ENCODE measurements at places on chromosomes 11 and 22. TPM values are rescaled to one million over a fixed set of nuclear protein-coding genes. Genes with fewer than 3 reads are reported as not detected.

DNA sequence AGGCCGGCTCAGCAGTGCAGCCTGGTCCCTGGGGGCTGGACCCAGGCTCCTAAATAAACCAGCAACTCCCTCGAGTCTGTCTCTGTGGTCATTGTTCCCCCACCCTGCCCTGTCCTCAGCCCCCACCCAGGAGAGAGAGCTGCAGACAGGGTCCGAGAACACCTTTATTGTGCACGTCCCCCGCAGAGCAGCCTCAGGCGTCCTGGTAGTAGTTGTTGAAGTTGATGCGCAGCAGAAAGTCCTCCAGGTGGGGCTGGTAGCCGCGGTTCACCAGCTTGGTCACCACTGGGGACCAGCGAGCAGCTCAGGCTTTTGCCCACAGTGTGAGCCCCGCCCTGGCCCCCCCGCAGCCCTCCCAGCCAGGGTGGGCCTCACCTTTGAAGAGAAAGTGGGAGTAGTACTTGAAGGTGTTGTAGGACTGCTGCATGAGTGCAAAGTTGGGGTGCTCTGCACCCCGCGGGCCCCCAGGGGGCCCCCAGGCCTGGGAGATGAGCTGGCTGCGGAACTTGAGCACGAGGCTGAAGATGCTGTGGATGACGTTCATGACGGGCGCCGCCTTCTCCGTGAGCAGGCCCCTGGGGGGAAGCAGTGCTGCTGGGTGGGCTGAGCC, 16.8 kb downstream of the SELENOO start:
- no peak overlapping the region for H3K27ac ChIP-seq
- no peak overlapping the region for H3K4me3 ChIP-seq
- DNase-seq, result no peak
- no peaks in the 10 kb centered on the region for H3K36me3 ChIP-seq

DNA sequence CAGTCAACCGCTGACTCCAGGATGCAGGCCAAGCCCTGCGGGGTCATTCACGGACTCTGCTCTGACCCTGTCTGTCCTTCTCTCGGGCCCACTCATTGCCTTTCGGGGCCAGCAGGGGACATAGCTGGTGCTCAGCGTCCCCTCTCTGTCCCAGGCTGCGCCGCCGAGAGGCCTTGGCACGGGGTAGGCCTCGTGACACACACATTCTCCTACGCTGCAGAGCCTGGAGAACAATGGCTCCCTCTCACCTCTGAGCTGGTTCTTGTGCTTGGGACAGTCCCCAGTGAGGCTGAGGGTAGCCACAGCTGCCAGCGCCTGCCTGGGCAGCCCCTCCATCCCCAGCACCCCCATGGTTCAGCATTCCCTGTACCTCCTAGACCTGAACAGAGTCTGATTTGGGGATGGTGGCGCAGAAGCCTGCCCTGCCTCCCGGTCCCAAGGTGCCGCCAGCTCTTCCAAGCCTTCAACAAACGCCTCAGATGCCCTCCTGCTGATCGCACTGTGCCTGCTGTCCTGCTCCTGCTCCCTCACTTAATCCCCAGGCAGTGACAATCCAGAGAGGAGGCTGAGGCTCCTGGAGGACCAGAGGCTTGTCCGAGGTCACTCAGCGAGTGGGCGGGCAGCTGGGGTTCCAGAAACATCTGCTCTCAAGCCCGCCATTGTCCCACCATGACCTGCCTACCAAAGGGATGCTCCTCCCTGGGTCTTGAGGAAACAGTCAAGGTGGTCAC, 30.4 kb downstream of the DUSP8 start:
- no peaks in the 10 kb centered on the region for H3K4me1 ChIP-seq
- no peak for DNase-seq
- no peaks in the 10 kb centered on the region for H3K36me3 ChIP-seq
- no peak overlapping the region for H3K4me3 ChIP-seq
- no peaks in the 10 kb centered on the region for H3K27me3 ChIP-seq

GRCh38 chr11:92789761-92790160, 179.7 kb upstream of the MTNR1B start:
- H3K27me3 ChIP-seq, result no peaks in the 10 kb centered on the region
- no peak for DNase-seq
- no peak overlapping the region for H3K4me3 ChIP-seq
- H3K4me1 ChIP-seq, result no peaks in the 10 kb centered on the region

DNA sequence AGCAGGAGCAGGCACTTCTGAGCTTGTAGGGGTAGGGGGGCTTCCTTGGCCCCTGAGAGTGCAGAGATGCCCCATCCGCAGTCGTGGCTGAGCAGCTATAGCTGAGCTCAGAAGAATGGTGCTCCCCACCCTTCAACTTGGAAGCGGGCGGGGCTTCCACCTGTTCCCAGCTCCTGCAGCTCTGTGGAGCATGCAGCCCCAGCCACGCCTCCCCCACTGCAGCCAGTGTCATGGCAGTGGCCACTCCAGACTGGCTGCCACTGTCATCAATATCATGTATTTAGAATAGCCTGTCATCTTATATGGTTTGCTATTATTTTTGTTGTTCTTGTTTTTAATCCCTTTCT, 213.1 kb downstream of the LRRC4C start:
- no peak overlapping the region for H3K4me3 ChIP-seq
- H3K27ac ChIP-seq, result no peak overlapping the region
- H3K27me3 ChIP-seq, result no peaks in the 10 kb centered on the region
- H3K4me1 ChIP-seq, result no peaks in the 10 kb centered on the region

USH1C gene
- 0.80 TPM for total RNA-seq

MS4A7 gene
- total RNA-seq, result 13.0 TPM

SCYL1 gene
- 59.0 TPM for total RNA-seq

All from ovary (tissue), 10 donors.